CD4-positive, alpha-beta T cell treated with Interleukin-6 for 4 hours (primary cell): ENCODE measurements at places on chromosomes 4 and X.
A peak's percentile ranks its signal among the peaks of the same experiment; 100 is the strongest.

DNA sequence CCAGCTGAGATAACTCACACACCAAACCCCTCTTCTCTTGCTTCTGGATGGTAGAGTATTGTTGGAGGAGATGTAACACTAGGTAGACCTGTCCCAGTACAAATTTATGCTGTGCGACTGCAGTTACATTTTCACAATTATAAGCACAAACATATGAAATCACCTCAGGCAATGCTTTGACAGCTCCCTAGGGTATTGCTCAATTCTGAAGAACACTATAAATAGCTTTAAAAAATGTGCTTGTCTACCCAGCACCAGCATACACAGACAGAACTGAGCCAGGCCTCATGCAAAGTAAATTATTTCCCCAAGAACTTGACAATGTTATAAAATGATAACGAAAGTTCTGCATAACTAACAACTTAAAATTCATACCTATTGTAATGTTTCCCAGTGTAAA is 1999.1 kb upstream of the ADGRL3 start:
- no peak for DNase-seq

- DNase-seq: no peak
Observed at GRCh38 chr4:168888715-168889215, 121.3 kb downstream of the CBR4 start.

DNA sequence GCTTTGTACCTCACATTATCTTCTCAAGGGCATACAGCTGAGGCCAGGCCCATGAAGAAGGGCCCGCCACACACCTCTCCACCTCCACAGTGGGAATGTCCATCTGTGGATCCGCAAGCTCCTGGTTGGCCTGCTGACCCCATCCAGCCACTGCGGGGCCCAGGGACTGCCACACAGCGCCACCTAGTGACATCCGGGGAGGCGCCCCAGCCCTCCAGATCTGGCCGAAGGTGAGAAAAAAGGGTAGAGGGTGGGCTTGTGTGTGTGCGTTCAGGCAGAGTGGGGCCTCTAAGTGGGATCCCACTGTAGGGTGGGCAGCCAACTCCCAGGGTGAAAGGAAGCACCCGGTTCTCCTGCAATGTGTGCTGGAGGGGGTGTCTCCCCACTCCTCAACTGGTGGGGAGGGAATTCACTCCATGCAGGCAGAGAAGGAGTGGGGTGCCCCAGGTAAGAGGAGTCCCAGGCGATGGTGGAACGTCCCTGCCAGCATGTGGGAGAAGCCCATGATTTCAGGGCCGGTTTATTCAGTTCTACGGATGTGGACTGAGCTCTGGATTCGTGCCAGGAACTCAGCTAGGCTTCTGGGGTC is 117.3 kb downstream of the ENPP6 start:
- DNase-seq: peak; percentile 19

- DNase-seq: no peak
Observed at GRCh38 chr4:61741327-61742096, 541.4 kb downstream of the ADGRL3 start.

GRCh38 chr4:80446664-80447063 is 111.1 kb downstream of the CFAP299 start:
- DNase-seq: no peak

GRCh38 chr4:142336251-142336934 is 509.7 kb downstream of the INPP4B start:
- DNase-seq: no peak
